ENCODE measurements at places on chromosomes 7 and 10.

DNA sequence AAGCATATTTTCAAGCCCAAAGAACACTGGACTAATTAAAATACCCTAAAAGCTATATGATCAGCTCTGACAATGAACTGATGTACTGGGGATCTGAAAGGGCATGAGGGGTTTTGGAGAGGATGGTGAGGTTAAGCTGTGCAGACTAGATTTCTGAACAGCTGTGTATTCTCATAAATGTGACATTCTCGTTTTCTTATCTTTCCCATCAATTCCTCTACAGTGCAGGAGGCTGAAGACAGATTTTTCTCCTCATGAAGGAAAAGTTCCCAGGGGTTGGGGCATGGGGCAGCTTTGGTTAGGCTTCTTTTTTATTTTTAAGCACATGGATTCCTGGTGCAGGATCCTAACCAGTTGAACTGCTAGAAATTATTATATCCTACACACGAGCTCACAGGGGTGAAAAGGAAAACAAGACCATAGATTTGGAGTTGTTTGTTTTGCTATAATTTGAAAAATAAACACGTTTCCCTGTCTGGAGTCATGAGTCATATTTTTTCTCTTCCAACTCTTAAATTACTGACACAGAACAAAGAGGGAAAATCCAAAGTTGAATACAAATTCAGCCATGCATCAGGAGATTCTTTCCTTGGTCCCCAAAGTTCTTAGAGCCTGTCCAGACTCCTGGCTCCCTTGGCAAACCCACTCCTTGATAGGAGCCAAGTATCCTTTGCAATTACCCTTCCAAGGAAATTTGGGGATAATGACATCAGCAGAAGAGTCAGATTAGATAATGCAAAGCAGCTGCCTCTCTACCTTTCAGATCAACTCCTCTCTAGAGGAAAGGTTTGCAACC, 147.7 kb upstream of the NPVF start:
- DNase-seq: no peak

DNA sequence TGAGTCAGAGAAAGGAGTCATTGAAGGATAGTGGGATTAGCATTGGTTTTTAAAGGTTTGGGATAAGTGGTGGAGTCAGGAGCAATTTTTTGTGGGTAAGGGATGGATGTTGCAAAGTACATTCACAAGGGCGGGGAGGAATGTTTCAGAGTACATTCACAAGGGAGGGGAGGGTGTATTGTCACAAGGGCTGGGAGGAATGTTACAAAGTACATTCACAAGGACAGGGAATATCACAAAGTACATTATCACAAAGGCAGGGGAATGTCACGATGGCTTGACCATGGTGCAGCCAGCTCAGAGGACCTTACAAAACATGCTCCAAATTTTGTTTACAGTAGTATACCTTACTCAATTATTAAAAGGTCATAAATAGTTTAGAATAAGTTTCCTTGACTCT, 30.3 kb downstream of the C1GALT1 start:
- DNase-seq: no peak

- no peak for DNase-seq
Measured at GRCh38 chr7:157817433-157817832, 480.6 kb downstream of the DNAJB6 start.

DNA sequence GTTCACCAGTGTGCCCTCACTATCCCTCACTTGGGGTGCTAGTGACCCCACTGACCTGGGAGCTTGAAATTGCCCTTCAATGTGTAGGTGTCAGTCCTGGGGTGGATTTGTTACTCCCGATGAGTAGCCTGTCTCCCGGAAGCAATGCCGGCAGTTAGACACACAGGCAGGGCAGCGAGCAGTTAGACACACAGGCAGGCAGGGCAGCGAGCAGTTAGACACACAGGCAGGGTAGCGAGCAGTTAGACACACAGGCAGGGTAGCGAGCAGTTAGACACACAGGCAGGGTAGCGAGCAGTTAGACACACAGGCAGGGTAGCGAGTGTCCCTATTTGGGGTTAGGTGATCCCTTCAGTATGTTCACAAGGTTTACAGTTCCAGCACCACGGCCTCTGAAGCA, 44.0 kb downstream of the VWA2 start:
- DNase-seq: no peak

DNA sequence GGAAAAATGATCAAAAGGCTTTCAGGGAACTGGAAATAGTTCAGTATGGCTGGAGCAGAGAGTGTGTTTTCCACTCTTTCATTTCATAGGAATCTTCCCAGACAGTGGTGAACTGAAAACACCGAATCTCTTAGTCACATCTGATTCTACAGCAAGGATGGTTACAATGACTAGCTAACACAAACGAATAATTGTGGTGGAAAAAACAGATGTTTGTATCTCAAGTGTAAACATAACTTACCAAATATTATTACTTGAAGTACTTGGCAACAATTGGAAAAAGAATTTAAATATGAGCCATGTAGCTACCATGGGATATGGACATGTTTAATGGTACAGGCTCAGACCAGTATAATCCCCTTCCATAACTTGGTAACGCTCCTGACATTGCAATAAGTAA, 21.1 kb upstream of the BPGM start:
- no peak for DNase-seq

- no peak for DNase-seq
Measured at GRCh38 chr7:95330204-95330960, 6.0 kb upstream of the PON1 start.

DNA sequence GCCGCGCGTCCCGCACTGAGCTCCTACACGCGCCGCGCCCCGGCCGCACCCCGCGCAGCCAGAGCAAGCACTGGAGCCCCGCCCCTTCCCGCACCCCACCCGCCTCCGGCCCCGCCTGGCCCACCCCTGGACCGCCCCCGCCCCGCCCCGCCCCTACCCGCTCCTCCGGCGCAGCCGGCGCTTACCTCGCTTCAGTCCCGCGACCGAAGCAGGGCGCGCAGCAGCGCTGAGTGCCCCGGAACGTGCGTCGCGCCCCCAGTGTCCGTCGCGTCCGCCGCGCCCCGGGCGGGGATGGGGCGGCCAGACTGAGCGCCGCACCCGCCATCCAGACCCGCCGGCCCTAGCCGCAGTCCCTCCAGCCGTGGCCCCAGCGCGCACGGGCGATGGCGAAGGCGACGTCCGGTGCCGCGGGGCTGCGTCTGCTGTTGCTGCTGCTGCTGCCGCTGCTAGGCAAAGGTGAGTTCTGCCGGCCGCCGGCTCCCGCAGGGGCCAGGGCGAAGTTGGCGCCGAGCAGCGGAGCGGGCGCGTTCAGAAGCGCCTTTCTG, at the start of gene RET:
Gene RET (plus strand): TSS at position 194 of the 545 bp plus-strand sequence. CDS start 190 bp downstream, at position 384.
- no peak for DNase-seq

DNA sequence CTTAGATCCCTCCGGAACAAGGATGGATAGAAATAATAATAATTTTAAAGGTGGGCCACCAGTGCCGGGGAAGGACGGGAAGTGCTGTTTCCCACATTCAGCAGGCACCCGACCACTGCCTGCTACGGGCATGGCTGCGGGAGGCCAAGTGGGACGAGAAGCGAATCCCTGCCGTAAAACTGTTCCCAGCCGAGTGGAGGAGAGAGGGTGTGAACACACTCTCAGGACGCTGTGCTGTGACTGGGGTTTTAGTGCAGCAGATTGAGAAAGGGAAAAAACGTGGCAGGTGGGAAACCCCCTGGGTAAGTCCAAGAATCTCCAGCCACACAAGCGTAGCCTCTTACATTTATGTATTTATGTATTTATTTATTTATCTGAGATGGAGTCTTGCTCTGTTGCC, 158.8 kb downstream of the DNAJB6 start:
- no peak for DNase-seq

Data from activated T-helper 1 cell treated with anti-CD3 and anti-CD28 coated beads, Interleukin-2, amount 50 U/mL, for 16 hours (primary cell).